Adrenal gland (tissue), 19 donors: ENCODE measurements at places on chromosomes 5 and 9. TPM values are rescaled to one million over a fixed set of nuclear protein-coding genes. Genes with fewer than 3 reads are reported as not detected.
A peak's percentile ranks its signal among the peaks of the same experiment; 100 is the strongest.

Gene CDC20B
- not detected for total RNA-seq

Gene GABRP
- total RNA-seq: not detected

Gene PCDHGA12
- total RNA-seq: 12.5 TPM

Gene SLC35D2
- total RNA-seq: 8.0 TPM

Gene TPRN
- 8.0 TPM for total RNA-seq

Gene RNF180
- total RNA-seq: 13.6 TPM

Gene UGT3A1
- total RNA-seq: not detected

Gene OSMR
- total RNA-seq: 49.9 TPM

Gene RLN2
- total RNA-seq: not detected

Gene GRAMD2B
- 80.9 TPM for total RNA-seq

- no peak overlapping the region for H3K4me3 ChIP-seq
- H3K36me3 ChIP-seq: no peaks in the 10 kb centered on the region
- no peak overlapping the region for H3K27ac ChIP-seq
- no peaks in the 10 kb centered on the region for H3K27me3 ChIP-seq
Measured at GRCh38 chr5:172699423-172699822, 58.4 kb downstream of the NEURL1B start.

DNA sequence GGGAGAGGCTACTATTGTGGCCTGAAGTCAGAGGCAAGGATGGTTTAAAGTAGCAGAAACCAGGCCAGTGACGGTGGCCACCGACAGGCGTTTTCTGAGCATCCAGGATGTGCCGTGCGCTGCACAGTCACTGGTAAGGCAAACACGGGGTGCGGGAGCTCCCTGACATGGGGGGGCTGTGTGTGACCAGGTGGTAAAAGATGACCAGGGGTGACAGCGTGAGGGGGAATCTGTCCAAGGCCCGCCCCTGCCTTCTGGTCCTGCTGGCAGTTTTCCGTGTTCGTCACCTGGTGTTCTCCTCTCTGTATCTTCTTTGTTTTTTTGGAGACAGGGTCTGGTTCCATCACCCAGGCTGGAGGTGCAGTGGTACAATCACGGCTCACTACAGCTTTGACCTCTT is 167.4 kb downstream of the ICE1 start:
- H3K36me3 ChIP-seq: no peaks in the 10 kb centered on the region
- no peaks in the 10 kb centered on the region for H3K4me1 ChIP-seq
- H3K27me3 ChIP-seq: no peaks in the 10 kb centered on the region
- no peak overlapping the region for H3K27ac ChIP-seq
- H3K4me3 ChIP-seq: no peak overlapping the region

DNA sequence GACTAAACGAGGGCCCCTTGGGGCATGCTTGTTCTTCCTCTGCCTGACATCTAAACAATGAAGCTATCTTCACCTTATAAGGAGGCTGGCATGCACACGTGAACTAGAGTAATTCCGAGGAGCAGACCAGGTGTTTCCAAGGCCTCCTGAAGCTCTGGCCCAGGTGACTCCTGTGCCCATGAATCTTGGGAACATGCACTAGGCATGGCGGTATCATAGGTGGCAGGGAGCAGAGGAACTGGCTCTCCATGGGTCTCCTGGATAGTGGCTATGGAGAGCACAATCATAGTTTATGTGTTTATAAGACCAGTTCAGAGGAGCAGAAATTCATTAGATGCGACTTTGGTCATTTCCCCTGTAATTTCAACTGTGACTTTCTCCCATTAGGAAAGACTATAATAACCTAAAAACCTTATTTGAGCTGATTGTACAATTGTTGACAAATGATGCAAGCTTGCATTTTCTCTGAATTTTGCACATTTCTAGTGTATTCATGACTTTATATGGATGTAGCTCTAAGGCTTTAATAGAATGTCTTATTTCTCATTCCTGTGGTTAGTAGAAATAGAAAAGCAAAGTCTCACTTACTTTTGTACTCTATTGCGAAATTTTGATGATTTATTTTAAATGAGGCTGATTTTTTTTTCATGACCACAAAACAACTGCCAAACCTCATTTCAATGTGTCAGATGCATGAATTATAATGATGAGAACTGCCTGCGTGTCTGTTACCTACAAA is 135.3 kb upstream of the RPS23 start:
- H3K27ac ChIP-seq: no peak overlapping the region
- no peak overlapping the region for H3K4me3 ChIP-seq
- H3K27me3 ChIP-seq: no peaks in the 10 kb centered on the region
- DNase-seq: no peak

DNA sequence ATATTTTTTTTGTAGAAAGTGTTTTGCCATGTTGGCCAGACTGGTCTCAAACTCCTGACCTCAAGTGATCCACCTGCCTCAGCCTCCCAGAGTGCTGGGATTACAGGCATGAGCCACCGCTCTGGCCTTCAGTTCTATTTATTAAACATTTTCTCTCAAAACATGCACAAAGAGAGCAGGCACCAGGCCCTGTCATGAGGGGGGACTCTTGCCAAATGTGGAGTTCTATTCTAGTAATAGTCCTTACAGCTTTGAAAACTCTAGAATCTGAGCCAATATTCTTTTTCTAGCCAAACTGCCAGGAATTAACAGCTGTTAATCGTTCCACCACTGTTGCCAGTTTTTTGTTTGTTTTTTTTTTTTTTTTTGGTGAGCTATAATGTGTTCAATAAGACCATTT is 124.6 kb downstream of the TARS1 start:
- H3K4me1 ChIP-seq: no peaks in the 10 kb centered on the region
- no peaks in the 10 kb centered on the region for H3K27me3 ChIP-seq
- no peak for DNase-seq
- H3K27ac ChIP-seq: no peak overlapping the region
- H3K4me3 ChIP-seq: no peak overlapping the region
- no peaks in the 10 kb centered on the region for H3K36me3 ChIP-seq

DNA sequence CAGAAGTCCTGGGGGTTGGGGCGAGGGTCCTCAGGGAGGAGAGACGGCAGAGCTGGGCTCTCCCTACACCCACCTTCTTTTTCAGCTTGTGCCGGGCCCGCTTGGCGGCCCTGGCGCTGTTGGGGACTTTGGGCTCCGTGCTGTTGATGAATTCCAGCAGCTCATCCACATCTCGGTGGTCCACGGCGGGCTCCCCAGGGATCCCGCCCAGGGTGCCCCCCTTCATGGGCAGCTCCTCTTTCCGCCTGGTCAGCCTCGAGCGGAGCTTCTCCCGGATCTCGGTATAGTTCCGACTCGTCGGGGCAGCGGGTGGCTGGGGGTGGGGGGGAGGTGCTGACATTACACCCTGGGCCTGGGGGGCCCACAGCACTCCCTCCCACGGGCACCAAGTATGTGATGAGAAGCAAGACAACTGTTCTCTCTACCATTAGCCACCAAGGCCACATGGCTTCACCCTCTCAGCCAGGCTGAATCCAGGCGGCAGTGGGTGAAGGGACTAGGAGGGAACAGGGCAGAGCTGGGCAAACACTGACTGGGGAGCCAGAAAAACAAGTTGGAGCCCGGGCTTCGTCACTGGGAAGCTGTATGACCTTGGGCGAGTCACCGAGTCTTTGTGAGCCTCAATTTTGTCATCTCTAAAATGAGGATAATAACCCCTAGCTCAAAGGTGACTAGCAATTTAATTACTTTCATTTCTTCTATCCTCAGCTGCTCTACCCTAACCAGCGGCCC is 14.6 kb upstream of the DDX41 start:
- H3K36me3 ChIP-seq: no peaks in the 10 kb centered on the region
- H3K4me3 ChIP-seq: no peak overlapping the region
- no peaks in the 10 kb centered on the region for H3K27me3 ChIP-seq
- no peak for DNase-seq
- peaks cover 11% of the 10 kb centered on the region for H3K4me1 ChIP-seq
- H3K27ac ChIP-seq: peak overlapping the region; percentile 17

- H3K36me3 ChIP-seq: no peaks in the 10 kb centered on the region
- peaks cover 11% of the 10 kb centered on the region for H3K4me1 ChIP-seq
- no peak for DNase-seq
- H3K27me3 ChIP-seq: no peaks in the 10 kb centered on the region
Measured at GRCh38 chr9:71642056-71642455, 126.3 kb downstream of the CEMIP2 start.

- H3K36me3 ChIP-seq: no peaks in the 10 kb centered on the region
- H3K4me1 ChIP-seq: no peaks in the 10 kb centered on the region
- no peak overlapping the region for H3K4me3 ChIP-seq
- no peak overlapping the region for H3K27ac ChIP-seq
- no peaks in the 10 kb centered on the region for H3K27me3 ChIP-seq
Measured at GRCh38 chr5:31703757-31704156, 64.8 kb downstream of the PDZD2 start.

DNA sequence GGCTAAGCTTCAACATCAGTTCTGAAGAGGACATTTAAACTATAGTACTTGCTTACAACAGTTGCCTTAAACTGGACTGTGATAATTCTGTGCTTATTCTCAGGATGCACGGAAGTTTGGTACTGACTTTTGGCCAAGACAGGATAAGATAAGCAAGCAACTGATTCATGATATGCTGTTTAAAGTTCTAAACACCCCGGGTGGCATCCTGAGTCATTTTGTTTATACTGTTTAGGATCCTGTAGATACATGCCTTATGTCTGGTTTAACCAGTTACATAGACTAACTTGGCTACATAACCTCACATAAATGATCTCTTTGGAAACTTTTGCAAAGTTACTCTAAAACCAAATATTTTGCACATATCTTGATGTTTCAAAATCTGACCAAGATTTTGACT is 95.9 kb downstream of the CDH9 start:
- no peaks in the 10 kb centered on the region for H3K4me1 ChIP-seq
- DNase-seq: no peak
- H3K4me3 ChIP-seq: no peak overlapping the region
- no peaks in the 10 kb centered on the region for H3K27me3 ChIP-seq
- H3K27ac ChIP-seq: no peak overlapping the region
- H3K36me3 ChIP-seq: no peaks in the 10 kb centered on the region

DNA sequence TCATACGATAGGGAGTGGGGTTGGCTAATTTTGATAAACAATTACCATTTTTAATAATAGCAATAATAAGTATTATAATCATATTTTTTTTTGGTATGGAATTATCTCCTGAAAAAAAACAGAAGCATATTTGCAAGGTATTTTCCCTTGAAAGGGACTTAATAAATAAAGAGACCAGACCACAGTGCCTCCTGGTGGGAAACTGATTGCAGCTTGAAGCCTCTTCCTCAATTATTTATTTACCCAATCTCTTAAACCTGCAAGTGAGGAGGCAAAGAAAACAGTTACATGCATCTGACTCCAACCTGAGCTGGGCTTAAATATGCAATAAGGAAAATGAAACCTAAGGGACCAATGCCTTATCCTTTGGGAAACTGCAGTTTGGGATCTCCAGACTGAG is 388.1 kb upstream of the ACO1 start:
- DNase-seq: no peak
- no peaks in the 10 kb centered on the region for H3K4me1 ChIP-seq
- no peaks in the 10 kb centered on the region for H3K36me3 ChIP-seq

- no peaks in the 10 kb centered on the region for H3K36me3 ChIP-seq
- no peak overlapping the region for H3K4me3 ChIP-seq
- no peaks in the 10 kb centered on the region for H3K4me1 ChIP-seq
- DNase-seq: no peak
- H3K27me3 ChIP-seq: no peaks in the 10 kb centered on the region
- no peak overlapping the region for H3K27ac ChIP-seq
Measured at GRCh38 chr9:80793706-80794105, 895.6 kb downstream of the TLE1 start.

DNA sequence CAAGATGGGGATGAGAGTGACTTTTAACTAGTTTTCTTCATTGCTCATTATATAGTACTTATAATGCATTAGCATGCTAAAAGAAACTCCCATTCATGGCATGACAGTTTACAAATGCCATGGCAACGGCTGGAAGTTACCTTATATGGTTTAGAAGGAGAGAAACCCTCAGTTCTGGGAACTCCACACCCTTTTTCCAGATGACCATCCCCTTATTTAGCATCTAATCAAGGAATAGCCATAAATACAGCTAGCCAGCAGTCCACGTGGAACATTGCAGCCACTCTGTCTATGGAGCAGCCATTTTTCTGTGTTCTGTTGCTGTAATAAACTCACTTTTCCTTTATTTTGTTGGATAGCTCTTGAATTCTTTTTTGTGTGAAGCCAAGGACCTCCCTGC is 1137.8 kb downstream of the CDH18 start:
- no peak overlapping the region for H3K4me3 ChIP-seq
- no peaks in the 10 kb centered on the region for H3K36me3 ChIP-seq
- no peak overlapping the region for H3K27ac ChIP-seq
- no peak for DNase-seq
- no peaks in the 10 kb centered on the region for H3K27me3 ChIP-seq

DNA sequence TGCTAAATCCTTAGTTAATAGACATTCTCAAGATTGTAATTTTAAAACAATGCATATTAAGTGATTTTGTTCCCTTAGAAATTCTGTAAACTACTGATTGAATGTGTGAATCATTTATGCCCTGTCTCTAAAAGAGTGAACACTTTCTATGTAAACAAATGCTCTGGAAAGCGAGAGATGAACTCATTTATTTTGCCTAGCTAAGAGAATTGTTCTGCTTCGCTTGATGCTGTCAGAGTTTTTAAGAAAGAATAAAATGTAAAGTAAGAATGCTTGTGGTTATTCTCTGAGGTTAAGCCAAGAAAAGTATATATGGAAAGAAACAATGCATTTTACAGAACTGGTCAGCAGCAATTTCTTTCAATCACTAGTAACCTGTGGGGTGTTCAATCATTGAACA is 347.4 kb upstream of the NUDT12 start:
- DNase-seq: no peak
- no peaks in the 10 kb centered on the region for H3K4me1 ChIP-seq

GRCh38 chr5:145473042-145473642 is 362.0 kb downstream of the PRELID2 start:
- no peak overlapping the region for H3K4me3 ChIP-seq
- no peak overlapping the region for H3K27ac ChIP-seq
- no peaks in the 10 kb centered on the region for H3K36me3 ChIP-seq
- no peak for DNase-seq
- no peaks in the 10 kb centered on the region for H3K4me1 ChIP-seq

- no peaks in the 10 kb centered on the region for H3K36me3 ChIP-seq
- H3K4me3 ChIP-seq: no peak overlapping the region
- H3K27ac ChIP-seq: no peak overlapping the region
- DNase-seq: no peak
- no peaks in the 10 kb centered on the region for H3K27me3 ChIP-seq
Measured at GRCh38 chr5:88470745-88471144, 202.1 kb upstream of the TMEM161B start.

- H3K27ac ChIP-seq: peak overlapping the region; percentile 53
- no peaks in the 10 kb centered on the region for H3K27me3 ChIP-seq
- H3K4me1 ChIP-seq: no peaks in the 10 kb centered on the region
Measured at GRCh38 chr9:127628758-127629467, 16.8 kb downstream of the STXBP1 start.

GRCh38 chr9:28158451-28158850 is 585.2 kb upstream of the C9orf72 start:
- no peaks in the 10 kb centered on the region for H3K4me1 ChIP-seq
- no peak overlapping the region for H3K27ac ChIP-seq
- no peak for DNase-seq
- H3K27me3 ChIP-seq: no peaks in the 10 kb centered on the region
- H3K36me3 ChIP-seq: no peaks in the 10 kb centered on the region

- H3K4me1 ChIP-seq: no peaks in the 10 kb centered on the region
- no peak overlapping the region for H3K4me3 ChIP-seq
- no peak for DNase-seq
- H3K27me3 ChIP-seq: no peaks in the 10 kb centered on the region
- H3K27ac ChIP-seq: no peak overlapping the region
Measured at GRCh38 chr5:151178777-151179488, 21.4 kb upstream of the ANXA6 start.

GRCh38 chr9:133352635-133353340 is 3.5 kb downstream of the SURF1 start:
- no peak overlapping the region for H3K27ac ChIP-seq
- no peaks in the 10 kb centered on the region for H3K27me3 ChIP-seq
- no peak for DNase-seq
- H3K4me3 ChIP-seq: no peak overlapping the region
- peaks cover 36% of the 10 kb centered on the region for H3K4me1 ChIP-seq
